ENCODE measurements at places on chromosomes 5 and 9. TPM values are rescaled to one million over a fixed set of nuclear protein-coding genes. Genes with fewer than 3 reads are reported as not detected.

DNA sequence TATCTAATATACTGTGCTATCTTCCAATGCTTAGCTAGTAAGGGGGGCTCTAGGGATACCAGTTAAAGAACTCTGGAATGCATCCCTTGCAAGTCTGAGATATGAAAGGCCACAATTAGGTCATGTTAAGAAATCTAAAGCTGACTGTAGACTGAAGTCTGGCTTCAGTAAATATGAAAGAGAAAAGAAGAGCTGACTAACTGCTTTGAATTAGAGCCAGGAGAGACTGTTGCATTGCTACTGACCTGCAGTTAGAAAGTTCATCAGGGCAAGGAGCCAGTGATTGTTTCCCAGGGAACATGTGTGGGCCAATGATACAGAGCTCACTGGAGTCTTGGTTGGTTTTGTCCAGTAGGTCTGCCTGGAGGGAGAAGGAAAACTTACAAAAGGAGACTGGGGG is 472.1 kb upstream of the TNC start:
- ATAC-seq = no peak

- ATAC-seq = no peak
Measured at GRCh38 chr9:135023786-135024405, 63.6 kb upstream of the OLFM1 start.

GRCh38 chr5:154081246-154081645 is 42.5 kb downstream of the MFAP3 start:
- ATAC-seq = no peak

ZMYND19 gene
- total RNA-seq = 27.2 TPM

DNA sequence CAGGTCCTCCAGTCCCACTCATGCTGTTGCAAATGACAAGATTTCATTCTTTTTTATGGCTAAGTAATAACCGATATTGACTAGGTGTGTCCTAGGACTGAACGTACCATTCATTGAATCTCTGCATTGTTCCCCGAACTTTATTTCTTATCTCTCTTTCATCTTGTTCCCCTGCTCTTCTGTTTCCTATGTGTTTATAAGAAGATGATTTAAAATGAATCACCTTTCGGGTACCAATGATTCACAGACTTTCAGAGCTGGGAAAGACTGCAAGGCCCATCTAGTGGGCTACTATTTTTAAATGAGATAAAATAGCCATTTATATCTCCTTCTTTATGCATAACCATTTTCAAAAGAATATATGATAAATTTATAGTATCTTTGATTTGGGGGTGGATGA is 133.0 kb downstream of the CDH18 start:
- no peak for ATAC-seq

GRCh38 chr5:160233215-160233614 is 3.9 kb downstream of the FABP6 start:
- ATAC-seq = no peak

- ATAC-seq = no peak
Measured at GRCh38 chr5:113293068-113293974, 141.5 kb downstream of the TSSK1B start.

PCDHGC5 gene
- total RNA-seq = not detected

DNA sequence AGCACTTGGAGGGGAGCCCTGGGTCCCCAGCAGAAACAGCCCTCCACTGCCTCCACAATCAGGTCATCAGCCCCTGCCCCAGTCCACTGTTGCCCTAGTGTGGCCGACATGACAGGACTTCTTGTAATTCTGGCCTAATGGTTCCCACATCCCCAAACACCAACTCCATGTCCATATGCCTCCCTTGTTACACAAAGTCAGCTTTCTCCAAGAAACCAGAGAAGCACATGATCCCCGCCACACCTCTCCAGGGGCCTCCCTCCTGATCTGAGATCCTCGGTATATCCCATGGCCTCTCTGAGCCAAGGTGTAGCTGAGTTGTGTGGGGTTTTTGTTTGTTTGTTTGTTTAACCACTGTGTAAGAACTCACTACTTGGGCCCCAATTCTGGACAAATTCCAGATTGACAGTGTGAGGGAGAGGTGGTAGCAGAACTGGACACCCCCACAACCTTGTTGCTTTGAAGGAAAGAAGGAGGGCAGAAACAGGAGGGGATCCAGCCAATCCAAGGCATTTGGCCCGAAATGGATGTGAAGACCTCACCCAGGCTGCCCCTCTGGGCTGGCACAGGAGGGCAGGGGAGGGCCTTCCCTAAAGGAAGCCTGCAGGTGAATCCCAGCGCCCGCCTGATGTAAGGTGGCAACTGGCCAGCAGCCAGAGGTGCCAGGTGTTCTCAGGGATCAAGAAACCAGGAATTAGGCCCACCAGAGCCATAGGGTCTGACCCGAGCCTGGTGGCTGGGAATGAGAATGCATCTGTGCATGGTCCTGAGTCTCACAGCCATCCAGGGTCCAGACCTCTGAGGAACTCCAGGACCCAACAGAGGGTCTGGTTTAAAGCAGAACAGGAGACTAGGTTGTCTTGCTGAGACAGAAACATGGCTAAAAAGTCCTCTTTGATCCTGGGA is 13.4 kb downstream of the IRF1 start:
- ATAC-seq = no peak

DNA sequence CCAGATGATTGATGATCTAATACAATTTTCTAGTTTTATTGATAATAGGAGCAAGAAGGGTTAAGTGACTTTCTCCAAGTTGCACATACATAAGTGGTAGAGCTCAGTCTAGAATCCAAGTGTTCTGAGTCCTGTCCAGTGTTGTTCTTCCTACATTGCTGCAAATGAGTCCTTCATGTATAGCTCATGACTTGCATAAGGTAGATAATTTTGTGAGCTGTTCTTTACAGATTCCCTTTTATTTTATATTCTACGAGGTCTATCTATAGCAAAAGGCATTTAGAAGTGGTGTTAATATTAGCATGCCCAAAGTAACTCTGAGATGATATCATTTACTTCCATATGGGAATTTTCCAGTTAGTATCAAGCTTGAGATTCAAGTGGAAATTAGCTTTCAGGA is 20.0 kb downstream of the MRPS30 start:
- ATAC-seq = no peak

CCNO gene
- not detected for total RNA-seq

PHF24 gene
- 0.16 TPM for total RNA-seq

KIAA0825 gene
- total RNA-seq = 0.97 TPM

TNFSF15 gene
- 0.13 TPM for total RNA-seq

GRCh38 chr5:142082182-142082781 is 26.3 kb upstream of the NDFIP1 start:
- ATAC-seq = peak; percentile 96

MFAP3 gene
- total RNA-seq = 16.6 TPM

SPATA31C1 gene
- not detected for total RNA-seq

DNA sequence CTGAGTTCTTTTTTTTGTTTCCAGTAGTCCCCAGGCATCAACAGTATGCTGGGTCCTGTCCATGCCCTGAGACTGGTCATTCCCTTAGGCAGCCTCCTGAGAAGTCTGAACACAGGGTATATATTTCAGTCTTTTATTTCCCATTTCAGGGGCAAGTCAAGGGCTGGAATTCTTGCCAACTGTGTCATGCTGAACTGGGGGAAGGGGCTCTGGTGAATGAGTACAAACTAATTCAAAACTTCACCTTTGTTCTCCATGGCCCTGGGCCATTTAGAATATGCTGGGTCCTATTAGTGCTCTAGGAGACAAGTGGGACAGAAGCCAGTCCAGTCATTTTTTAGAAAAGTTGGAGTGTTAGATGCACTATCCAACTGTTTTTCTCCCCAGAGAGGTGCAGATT is 170.3 kb downstream of the TMC1 start:
- no peak for ATAC-seq

- no peak for ATAC-seq
Measured at GRCh38 chr5:51214746-51215145, 168.5 kb upstream of the ISL1 start.

GRCh38 chr5:66410122-66410521 is 186.1 kb upstream of the MAST4 start:
- no peak for ATAC-seq

DNA sequence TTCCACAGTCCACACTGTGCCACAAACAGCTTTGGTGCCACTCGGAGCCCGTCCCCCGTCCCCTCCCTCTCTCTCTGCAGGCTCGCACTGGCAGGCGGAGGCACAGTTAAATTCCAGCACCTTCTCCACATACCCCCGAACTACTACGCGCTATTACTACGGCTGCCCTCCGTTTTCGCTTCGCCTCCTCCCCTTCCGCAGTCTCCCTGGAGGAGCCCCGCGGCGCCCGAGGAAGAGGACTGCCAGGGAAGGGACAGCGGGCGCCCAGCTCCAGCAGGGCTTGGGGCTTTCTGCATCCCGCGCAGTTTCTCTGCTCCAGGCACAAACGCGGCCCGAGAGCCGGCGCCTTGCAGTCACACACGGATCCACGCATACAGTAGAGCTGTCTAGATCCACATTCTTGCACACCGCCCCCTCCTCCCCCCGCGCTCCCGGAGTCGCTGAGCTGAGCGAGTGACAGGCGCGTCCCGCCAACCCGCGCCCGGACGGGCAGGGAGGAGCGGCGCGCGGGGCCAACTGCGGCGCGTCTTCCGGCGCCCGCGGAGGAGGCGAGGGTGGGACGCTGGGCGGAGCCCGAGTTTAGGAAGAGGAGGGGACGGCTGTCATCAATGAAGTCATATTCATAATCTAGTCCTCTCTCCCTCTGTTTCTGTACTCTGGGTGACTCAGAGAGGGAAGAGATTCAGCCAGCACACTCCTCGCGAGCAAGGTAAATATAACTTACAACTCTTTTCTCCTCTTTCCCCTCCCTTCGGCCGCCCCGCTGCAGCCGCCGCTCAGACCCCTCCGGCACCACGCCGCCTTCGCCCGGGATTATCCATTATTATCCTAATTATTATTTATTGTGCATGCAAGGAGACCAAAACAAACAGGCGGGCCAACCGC is at the start of gene SMARCA2:
SMARCA2 (plus strand) TSS at position 652 of the 885 bp plus-strand sequence. CDS start 13,676 bp downstream, outside the sequence.
- ATAC-seq = peak; percentile 86

NAIP gene
- 8.5 TPM for total RNA-seq

- ATAC-seq = no peak
Measured at GRCh38 chr5:144531188-144531587, 360.5 kb downstream of the KCTD16 start.

GRCh38 chr5:27387535-27388073 is 349.2 kb upstream of the CDH9 start:
- ATAC-seq = no peak

DNA sequence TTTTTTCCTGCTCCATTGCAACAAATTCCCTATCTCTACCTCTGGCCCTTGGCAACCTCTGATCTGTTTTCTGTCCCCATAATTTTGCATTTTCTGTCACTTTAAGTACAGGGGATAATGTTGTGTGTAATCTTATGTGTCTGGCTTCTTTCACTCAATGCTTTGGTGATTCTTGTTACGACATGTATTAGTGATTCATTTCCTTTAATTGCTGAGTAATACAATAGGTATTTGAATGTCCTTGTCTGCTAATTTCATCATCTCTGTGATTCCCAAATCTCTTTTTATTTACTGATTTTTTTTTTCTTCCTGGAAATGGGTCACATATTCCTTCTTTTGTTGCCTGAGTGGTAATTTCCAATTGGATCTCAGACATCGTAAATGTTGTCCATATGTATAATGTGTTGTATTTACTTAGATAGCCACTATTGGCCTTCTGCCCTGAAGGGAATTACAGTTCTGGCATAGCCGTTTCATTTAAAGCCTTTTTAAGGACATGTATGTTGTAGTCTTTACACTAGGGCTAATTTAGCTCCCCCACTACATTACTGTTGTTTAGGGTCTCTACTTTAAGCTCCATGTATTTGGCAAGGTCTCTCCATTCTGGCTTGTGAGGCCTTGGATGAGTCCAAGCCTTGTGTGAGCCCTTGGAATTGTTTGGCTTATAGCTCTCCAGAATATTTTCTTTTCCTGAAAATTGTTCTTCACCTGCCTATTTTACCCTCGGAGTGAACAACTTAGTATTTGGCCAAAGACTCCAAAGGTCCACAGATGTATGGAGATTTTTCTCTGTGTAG is 683.8 kb downstream of the LRRC70 start:
- no peak for ATAC-seq

PCDHGB5 gene
- 0.09 TPM for total RNA-seq

DNA sequence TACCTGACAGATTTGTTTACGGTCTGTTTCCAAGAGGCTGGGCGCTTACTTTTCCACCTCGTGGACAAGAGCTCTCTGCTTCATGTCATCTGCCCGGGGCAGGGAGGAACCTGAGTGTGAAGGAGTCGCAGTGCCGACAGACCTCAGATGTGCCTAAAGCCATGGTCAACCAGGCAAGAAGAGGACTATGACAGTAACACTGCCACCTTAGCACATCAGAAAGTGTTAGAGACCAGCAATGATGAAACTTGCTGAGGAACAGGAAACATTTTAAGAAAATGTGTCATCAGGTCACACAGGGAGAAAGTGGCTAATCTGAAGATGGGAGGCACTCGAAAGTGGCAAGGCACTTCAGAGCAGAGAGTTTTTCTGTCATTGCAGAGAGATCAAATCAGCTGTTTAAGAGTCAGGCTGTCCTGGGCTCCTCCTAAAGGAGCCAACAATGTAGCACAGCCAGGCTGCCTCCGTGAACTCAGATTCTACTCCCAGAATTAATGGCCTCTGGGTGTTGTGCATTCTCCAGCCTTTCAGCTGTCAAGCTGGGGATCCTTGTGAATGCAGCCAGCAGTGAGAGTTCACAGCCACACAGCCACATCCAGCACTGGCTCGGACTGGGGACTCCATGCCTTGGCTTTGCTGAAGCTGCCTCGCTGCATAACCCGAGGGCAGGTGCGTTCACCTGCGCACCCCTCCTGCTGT is 94.6 kb downstream of the RAPGEF1 start:
- peak; percentile 80 for ATAC-seq

DNA sequence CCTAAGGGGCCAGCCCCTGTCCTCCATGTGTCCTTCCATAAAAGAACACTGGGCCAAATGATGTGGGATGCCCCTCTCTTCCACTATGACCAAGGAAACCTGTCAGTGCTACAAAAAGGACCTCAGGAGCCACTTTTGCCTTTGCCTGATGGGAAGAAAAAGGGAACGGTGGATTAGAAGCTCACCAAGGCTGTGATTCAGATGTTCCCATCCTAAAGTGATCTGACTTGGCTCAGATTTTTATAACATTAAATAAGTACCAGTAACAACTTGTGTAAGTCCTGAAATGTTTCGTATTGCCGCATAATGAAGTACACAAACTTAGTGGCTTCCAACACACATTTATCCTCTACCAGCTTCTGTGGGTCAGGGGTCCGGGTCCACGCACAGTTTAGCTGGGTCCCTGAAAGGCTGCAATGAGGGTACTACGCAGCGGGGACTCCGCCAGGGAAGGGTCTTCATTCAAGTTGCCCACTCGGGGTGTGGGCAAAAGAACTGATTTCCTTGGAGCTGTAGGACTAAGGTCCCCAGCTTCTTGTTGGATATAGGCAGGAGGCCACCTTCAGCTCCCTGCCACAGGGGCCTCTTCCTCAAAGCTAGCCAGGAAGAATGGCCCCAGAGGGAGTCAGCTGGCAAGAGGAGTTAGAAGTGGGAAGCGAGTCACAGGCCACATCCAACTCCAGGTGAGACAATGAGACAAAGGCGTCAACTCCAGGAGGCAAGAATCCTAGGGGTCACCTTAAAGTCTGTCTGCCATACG is 60.4 kb downstream of the RAPGEF1 start:
- ATAC-seq = no peak

Measured in activated T-helper 17 cell treated with anti-CD3 and anti-CD28 coated beads, Interleukin-2, amount 50 U/mL, for 72 hours (primary cell).